Caco-2 (cell line): ENCODE measurements at places on chromosomes 6 and 20.

DNA sequence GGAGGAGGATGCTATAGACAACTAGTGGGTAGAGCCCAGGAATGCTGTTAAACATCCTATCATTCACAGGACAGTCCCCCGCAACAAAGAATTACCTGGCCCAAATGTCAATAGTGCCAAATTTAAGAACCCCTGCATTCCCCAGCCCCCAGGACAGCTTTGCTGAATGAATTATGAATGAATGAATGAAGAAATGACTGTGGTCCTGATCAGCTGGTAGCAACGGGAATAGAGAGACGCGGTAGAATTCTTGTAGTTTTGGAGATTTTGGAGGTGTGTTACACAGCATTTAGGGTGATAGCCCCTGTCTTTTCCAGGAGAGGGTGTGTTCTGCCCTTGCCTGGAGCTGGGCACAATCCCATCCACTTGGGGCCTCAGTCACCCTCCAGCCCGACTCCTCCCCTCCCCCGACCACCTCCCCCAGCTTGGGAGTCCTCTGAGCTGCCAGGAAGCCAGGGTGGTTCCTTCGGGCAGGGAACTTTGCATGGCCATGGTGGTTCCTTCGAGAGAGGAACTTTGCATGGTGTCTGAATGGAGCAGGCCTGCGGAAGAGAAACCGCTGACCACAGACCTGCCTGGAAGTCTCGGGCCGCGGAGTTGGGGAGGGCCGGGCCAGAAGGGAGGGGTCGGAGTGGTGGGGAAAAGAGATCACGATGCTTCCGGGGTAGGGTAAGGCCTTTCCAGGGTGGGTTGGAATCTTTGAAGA lies 1.0 kb upstream of the HCK start:
- peak; percentile 43 for DNase-seq

GRCh38 chr6:91482498-91482897 lies 895.6 kb upstream of the MAP3K7 start:
- DNase-seq, result no peak

- no peak for DNase-seq
Observed at GRCh38 chr6:64334636-64335035, 699.0 kb downstream of the PHF3 start.

DNA sequence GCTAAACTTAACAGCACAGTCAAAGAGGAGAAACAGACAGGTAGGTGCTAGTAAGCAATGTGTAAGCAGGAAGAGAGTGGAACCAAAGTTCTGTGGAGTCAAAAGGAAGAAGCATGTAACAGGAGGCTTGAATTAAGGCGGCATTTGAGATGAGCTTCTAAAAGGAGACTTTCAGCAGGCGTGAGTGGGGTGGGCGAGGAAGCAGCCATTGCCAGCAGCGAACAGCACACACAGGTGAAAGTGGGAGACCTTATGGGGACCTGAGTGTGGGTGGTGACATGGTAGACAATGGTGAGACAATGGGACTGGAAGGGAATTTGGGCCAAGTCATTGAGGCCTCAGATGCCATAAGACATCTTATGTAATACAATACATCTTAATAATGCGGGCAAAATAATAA lies 195.0 kb downstream of the PAX1 start:
- DNase-seq, result no peak

DNA sequence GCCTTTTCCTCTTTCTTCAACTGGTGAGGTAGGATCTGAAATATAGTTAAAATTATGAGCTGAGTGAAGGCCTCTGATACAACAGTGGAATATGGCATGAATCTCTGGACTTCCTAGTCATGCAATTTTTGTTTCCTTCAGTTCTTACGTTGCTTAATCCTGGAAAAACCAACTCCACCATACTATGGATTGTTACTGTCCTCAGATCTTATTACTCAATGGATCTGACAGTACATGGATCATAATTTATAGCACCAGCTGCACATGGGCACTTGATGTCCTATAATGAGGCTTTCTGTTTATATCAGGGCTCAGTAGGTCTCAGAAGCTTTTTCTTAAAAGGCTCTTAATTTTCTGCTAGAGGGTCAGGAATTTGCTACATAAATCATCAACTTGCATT lies 1341.0 kb upstream of the EYS start:
- DNase-seq, result no peak

DNA sequence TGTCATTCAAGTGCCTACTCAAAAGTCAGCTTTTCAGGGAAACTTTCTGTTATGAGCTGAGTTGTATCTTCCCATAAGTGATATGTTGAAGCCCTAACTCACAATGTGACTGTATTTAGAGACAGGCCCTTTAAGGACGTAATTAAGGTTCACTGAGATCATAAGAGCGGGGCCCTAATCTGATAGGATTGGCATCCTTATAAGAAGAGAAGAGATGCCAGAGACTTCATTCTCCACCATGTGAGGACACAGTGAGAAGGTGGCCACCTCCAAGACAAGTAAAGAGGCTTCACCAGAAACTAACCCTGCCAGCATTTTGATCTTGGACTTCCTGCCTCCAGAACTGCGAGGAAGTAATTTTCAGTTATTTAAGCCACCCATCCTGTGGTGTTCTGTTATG lies 12.7 kb upstream of the SMLR1 start:
- DNase-seq, result no peak

DNA sequence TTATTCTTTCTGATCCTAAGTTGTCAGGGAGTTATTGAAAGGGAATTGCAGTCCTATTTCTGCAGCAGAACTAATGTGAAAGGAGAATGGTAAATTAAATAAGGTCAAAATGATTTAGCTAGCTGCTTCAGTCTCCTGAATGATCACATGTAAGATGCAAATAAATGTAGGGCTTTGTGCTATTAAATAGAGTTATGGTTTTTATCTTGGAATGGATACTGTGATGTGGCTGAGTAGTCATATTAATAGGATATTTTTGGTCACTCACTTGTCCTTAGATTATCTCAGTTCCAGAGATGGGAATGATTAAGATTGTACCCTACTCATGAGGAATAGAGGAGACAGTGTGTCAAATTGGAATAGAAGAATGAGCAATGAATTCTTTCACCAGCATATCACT lies 129.6 kb downstream of the PLCB4 start:
- DNase-seq, result no peak

DNA sequence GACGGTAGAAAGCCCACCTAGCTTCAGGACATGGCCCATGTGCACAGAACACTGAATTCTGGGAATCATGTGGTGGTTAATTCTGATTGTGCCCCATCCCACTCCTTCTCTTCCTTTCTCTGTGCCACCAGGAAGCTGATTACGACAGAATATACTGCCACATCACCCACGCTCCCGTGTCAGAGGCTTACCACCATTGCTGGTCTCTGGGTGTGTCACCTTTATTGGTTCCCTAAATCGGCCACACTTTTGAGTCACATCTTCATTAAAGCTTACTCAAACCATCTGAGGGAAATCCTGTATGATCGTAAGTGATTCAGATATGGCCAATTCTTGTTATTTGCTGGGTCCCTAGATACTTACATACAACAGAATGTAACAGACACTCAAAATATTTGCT lies 3.1 kb downstream of the TRMT6 start:
- no peak for DNase-seq

DNA sequence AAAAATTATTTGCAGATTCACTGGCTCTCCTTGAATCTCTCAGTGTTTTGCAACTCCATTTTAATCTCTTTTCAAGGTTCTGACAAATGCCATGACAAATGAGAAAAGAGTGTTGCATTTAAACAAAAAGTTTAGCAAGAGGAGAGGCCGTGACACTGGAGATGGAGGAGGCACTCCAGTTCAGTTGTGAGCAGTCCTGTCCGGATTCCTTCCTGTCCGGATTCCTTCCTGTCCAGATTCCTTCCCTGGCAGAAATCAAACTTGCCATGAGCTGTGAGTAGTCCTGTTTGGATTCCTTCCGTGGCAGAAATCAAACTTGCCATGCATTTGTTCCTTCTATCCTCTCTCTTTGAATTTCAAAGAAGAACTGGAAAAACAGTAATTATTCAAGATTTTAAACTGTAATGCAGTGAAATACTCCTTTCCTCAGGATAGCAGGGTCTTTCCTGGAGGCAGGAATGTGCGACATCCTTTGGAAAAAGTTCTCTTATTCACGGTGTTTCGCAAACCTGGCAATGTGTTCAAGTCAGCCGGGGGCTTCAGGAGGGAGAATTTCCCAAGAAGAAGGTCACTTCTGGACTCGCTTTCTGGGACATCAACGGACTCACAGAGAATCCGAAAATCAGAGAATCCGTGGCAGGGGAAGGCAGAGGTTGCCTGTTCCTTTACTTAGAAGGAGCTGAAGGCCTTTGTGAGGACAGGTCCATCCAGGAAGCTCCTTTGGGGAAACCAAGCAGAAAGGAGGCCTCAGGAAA lies 48.7 kb upstream of the DACT2 start:
- DNase-seq, result no peak

DNA sequence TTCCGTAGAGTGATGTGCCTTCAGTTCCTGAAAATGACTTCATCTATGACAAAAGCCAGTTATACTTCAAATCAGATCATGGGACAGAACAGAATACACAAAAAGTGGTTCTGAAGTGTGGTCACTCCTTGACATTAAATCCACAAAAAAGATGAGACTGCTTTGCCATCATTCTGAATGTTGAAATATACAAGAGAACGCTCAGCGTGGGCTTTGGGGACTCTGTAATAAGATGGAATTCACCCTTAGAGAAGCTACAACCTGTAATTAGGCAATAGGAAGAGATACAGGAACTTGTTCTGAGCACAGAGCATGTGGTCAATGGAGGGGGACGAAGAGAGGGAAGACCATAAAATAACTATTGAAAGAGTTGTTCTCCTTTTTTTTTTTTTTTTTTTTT lies 184.3 kb downstream of the CARMIL1 start:
- DNase-seq, result no peak

DNA sequence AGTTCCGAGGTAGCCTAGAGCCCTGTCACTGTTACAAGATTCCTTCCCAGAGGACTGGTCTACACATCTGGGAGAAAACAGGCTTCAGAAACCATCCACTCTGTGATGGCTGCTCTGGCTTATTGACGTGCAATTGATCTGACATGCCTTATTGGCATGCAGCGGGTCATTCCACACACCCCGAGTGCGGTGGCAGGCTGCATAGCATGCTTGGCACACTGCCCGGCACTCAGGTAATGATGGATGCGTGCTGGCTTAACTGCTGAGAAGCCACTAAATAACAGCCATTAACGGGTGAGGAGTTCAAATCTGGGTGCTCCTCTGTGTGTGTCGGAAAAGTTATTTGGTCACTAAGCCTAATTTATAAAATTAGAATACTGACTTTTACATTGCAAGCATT lies 67.9 kb upstream of the CDH4 start:
- DNase-seq, result no peak

GRCh38 chr6:76516924-76517323 lies 444.5 kb upstream of the IMPG1 start:
- DNase-seq, result no peak

- peak; percentile 34 for DNase-seq
Observed at GRCh38 chr20:57801581-57801980, 91.8 kb upstream of the PMEPA1 start.

GRCh38 chr20:9978397-9979004 lies 56.3 kb upstream of the ANKEF1 start:
- DNase-seq, result peak; percentile 60

GRCh38 chr6:144641286-144641685 lies 356.2 kb downstream of the UTRN start:
- DNase-seq, result no peak

GRCh38 chr20:36604952-36605398 lies 604 bp upstream of the RAB5IF start:
- no peak for DNase-seq

GRCh38 chr20:33686984-33687366 lies 790 bp upstream of the E2F1 start:
- no peak for DNase-seq

DNA sequence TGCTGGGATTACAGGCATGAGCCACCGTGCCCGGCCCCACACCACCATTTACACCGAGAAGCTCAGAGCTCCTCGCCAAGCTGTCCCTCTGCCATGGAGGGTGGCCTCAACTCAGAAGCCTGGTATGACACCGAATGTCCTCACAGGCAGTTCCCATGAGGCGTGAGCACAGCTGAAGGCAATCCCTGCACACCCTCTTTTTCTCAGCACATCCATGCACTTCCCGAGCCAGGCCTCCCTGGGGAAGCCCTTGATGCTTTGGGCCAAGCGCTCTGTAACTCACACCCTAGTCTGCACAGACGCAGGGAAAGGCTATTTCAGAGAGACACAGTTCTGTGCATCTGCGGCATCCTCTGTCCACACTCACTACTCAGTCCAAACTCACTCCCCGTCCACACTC lies 18.4 kb downstream of the THBS2 start:
- no peak for DNase-seq

- no peak for DNase-seq
Observed at GRCh38 chr20:63202811-63203526, 13.0 kb downstream of the YTHDF1 start.

- DNase-seq, result no peak
Observed at GRCh38 chr6:102895683-102896082, 1502.2 kb downstream of the GRIK2 start.

DNA sequence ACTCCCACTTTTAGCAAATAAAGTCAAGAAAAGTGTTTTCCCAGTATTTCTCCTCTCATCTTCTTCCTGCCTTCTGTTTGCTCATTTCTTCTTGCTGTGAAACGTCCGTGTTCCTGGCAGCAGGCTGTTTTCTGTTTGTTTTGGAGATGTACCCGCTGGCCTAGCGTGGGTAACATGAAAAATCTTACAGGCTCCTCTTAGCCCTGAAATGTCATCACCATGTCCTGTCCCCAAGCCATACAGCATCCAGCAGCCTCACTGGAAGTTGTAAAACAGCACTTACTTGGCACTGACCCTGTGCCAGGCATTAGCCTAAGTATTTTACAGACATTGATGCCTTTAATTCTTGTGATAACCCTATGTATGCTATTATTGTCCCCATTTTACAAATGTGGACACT lies 371.1 kb downstream of the FOXA2 start:
- DNase-seq, result no peak

- peak; percentile 66 for DNase-seq
Observed at GRCh38 chr6:27894839-27895762, 17.1 kb downstream of the OR2B2 start.

- DNase-seq, result no peak
Observed at GRCh38 chr6:87922196-87922946, 125.3 kb upstream of the SPACA1 start.

DNA sequence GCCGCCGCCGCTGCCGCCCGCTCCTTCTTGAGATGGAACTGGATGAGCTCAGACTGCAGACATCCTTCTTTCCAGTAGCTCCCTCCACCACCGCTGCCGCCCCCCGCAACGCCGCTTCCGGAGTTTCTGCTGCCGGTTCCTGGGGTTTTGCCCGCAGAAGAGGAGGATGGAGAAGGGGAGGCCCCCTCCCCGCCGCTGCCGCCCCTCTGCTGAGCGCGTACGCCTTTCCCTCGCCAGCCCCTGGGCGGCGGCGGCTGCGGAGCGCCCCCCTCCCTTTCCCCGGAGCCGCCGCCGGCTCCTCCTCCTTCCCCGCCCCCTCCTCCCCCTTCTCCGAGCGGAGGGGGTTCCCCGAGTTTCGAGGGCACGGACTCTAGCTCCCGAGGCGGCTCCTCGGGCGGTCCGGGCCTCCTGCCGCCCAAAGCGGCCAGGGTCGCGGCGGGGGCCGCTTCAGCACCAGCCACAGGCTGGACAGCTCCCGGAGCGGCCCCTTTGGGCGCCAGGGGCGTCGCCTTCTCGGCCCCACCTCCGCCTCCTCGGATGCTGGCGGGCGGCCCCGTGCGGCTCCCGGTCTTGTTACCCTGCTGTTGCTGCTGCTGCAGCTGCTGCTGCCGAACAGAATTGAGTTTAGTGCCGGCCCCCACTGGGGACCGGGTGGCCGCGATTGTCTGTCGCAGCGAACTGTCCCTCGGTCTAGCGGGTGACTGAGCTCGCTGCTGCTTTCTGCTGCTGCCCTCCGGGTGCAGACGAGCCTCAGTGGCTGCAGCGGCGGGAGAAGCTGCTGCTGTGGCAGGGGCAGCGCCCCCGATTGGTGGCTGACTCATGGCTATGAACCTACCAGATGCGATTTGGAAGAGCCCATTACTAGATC lies 3.1 kb downstream of the MTCL3 start:
- peak; percentile 78 for DNase-seq
